Progenitor cell of endocrine pancreas (in vitro differentiated cells): ENCODE measurements at places on chromosomes 3 and 15. TPM values are rescaled to one million over a fixed set of nuclear protein-coding genes. Genes with fewer than 3 reads are reported as not detected.

ST8SIA2 gene
- 19.0 and 19.7 TPM in 2 replicates for total RNA-seq

CLDN16 gene
- 0.31 TPM in 2 replicates for total RNA-seq

VEPH1 gene
- total RNA-seq, result 12.3 and 14.5 TPM in 2 replicates

ITPKA gene
- 0.89 and 1.0 TPM in 2 replicates for total RNA-seq

C3orf49 gene
- total RNA-seq, result not detected in 2 replicates

ISLR gene
- not detected in 2 replicates for total RNA-seq

THPO gene
- 6.2 and 7.1 TPM in 2 replicates for total RNA-seq

TUBGCP5 gene
- 22.5 and 24.3 TPM in 2 replicates for total RNA-seq

CEP19 gene
- 2.3 and 2.5 TPM in 2 replicates for total RNA-seq

TLR9 gene
- not detected in 2 replicates for total RNA-seq

RTP3 gene
- not detected in 2 replicates for total RNA-seq

OPA1 gene
- 60.8 and 61.6 TPM in 2 replicates for total RNA-seq

CLRN1 gene
- not detected in 2 replicates for total RNA-seq

SERINC4 gene
- 0.33 and 0.36 TPM in 2 replicates for total RNA-seq

LCTL gene
- total RNA-seq, result 1.5 and 1.8 TPM in 2 replicates

C3orf70 gene
- 5.8 and 5.9 TPM in 2 replicates for total RNA-seq

LYSMD2 gene
- total RNA-seq, result 4.0 and 5.0 TPM in 2 replicates

TMCO5A gene
- not detected in 2 replicates for total RNA-seq

PAK6 gene
- total RNA-seq, result 13.2 and 13.8 TPM in 2 replicates

PTPRG gene
- 44.3 and 49.1 TPM in 2 replicates for total RNA-seq

PRSS50 gene
- total RNA-seq, result 1.9 TPM in 2 replicates

EFHB gene
- total RNA-seq, result 1.2 and 1.4 TPM in 2 replicates
